ENCODE measurements at places on chromosomes 12 and 14.

DNA sequence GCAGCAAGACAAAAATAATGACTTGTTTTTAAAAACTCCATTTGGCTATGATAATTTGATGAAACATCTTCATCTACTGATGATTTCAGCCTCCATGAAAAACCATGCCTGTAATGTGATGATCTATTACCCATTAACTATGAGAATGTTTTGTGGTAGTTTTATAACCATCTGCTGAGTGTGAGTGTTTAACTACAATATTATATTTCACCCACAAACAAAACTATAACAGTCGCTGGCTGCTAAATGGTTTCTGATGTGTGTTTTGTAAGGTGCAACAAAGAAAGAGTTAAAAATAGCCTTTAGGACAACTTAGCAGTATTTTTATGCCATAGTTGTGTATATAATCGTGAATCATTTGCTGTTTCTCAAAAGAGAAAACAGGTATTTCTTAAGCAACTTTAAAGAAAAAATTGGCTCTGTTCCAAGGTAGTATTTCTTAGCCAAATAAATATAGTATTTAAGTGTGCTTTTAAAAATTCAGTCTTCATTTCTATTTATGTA, 4.9 kb downstream of the PTHLH start:
- no peak for DNase-seq

GRCh38 chr12:94954029-94954685, 49.3 kb downstream of the NDUFA12 start:
- no peak for DNase-seq

DNA sequence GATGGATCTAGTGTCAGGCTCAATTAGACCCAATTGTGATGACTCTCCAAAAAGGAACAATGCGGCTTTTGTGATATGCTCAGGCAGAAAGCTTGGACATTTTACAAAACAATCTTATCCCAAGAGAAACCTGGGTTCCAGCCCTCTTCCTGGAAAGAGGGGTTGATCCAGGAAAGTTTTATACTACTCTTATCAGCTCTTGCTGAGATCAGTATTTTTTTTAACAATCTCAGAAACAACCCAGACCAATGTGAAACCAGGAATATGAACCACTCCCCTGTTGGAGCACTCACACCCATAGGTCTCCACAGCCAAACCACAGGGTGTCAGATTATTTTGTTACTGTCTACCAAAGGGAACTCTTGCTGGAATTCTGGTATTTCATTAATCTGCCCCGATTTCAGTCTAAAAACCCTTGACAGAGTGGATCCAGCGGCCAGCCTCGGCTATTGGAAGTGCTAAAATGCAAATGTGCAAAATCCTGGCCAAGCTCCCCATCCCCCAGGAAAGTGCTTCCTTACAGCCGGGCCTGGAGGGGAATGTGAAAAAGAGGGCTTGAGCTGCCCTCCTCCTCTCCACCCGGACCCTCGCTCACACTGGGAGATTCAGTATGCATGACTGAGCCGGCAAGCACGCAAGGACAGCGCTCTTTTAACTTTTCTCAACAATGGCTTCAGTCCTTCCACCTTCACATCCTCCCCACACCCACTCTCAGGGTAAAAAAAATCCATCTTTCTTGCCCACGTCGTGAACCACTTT, 4.0 kb downstream of the FBXL14 start:
- peak; percentile 53 for DNase-seq

DNA sequence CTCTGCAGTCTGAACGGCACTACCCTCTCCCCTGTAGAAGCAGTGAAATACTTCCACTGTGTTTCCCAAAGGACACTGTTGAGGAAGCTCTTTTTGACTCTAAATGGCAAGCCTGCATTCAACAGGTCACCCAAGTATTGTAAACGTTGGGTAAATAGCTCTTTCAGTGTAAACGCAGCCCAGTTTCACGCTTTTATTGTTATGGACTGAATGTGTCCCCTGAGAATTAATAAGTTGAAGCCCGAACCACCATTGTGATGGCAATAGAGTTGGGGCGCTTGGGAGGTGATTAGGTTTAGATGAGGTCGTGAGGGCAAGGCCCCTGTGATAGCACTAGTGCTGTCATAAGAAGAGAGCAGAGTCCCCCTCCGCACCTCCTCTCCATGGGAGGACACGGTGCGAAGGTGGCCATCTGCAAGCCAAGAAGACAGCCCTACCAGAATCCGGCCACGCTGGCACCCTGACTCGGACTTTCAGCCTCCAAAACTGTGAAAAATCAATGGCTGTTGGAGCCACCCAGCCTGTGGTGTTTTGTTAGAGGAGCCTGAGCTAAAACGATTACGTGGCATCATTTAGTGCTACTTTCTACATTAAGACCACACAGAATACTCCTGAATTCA, 1.1 kb downstream of the SERPINA10 start:
- DNase-seq, result no peak
